Cardiac ventricle fibroblast (primary cell): ENCODE measurements at places on chromosomes 13 and 19. TPM values are rescaled to one million over a fixed set of nuclear protein-coding genes. Genes with fewer than 3 reads are reported as not detected.

TRPC4 gene
- 0.10 and 0.44 TPM in 2 replicates for total RNA-seq

RNF225 gene
- total RNA-seq, result not detected in 2 replicates

WDR62 gene
- 0.24 and 0.69 TPM in 2 replicates for total RNA-seq

CACNA1A gene
- 0.93 and 1.1 TPM in 2 replicates for total RNA-seq

SELENOV gene
- total RNA-seq, result not detected in 2 replicates

FKBP8 gene
- total RNA-seq, result 286 and 301 TPM in 2 replicates

NEK5 gene
- total RNA-seq, result 0.06 TPM in 1 of 2 replicates, not detected in the other

PSG6 gene
- not detected in 2 replicates for total RNA-seq

PRR36 gene
- total RNA-seq, result 0.44 TPM in 1 of 2 replicates, not detected in the other

WDR87 gene
- not detected in 2 replicates for total RNA-seq

NHLRC3 gene
- total RNA-seq, result 4.5 and 8.0 TPM in 2 replicates

FGF22 gene
- total RNA-seq, result not detected in 2 replicates
